ENCODE measurements at places on chromosomes 3 and 15. TPM values are rescaled to one million over a fixed set of nuclear protein-coding genes. Genes with fewer than 3 reads are reported as not detected.
A peak's percentile ranks its signal among the peaks of the same experiment; 100 is the strongest.

- H3K4me3 ChIP-seq, result no peak overlapping the region
- no peak overlapping the region for H3K27ac ChIP-seq
- no peaks in the 10 kb centered on the region for H3K36me3 ChIP-seq
- DNase-seq, result no peak
- no peaks in the 10 kb centered on the region for H3K4me1 ChIP-seq
- peaks cover 61% of the 10 kb centered on the region for H3K27me3 ChIP-seq
Measured at GRCh38 chr3:132405609-132406299, 11.5 kb upstream of the DNAJC13 start.

DNA sequence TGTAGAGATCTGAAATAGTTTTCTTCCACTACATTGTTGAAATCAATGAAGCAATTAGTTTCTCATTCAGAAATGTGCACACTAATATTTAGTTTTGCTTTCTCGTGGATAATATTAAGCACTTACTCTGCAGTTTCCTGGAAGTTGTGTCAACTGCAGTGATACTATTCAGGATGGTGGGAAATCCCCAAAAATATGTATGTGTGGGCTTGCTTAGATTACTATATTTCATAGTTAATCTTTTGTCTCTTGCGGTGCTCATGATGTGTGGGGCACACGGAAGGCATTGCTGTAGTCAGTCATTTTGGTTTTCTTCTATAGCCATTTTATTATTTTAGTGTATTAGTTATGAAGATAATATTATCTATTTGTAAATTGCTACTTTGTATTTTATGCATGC lies 19.7 kb downstream of the RAB11A start:
- peaks cover 5% of the 10 kb centered on the region for H3K4me1 ChIP-seq
- H3K27me3 ChIP-seq, result no peaks in the 10 kb centered on the region
- no peak for DNase-seq
- no peak overlapping the region for H3K27ac ChIP-seq
- H3K36me3 ChIP-seq, result peaks cover 30% of the 10 kb centered on the region
- no peak overlapping the region for H3K4me3 ChIP-seq

GRCh38 chr3:41274944-41275668 lies 75.8 kb downstream of the CTNNB1 start:
- H3K27me3 ChIP-seq, result no peaks in the 10 kb centered on the region
- H3K4me1 ChIP-seq, result peaks cover 13% of the 10 kb centered on the region
- peak overlapping the region; percentile 17 for H3K27ac ChIP-seq
- no peak for DNase-seq
- no peak overlapping the region for H3K4me3 ChIP-seq

Gene RBP2
- not detected for total RNA-seq
